ENCODE measurements at places on chromosomes 16 and 17.

DNA sequence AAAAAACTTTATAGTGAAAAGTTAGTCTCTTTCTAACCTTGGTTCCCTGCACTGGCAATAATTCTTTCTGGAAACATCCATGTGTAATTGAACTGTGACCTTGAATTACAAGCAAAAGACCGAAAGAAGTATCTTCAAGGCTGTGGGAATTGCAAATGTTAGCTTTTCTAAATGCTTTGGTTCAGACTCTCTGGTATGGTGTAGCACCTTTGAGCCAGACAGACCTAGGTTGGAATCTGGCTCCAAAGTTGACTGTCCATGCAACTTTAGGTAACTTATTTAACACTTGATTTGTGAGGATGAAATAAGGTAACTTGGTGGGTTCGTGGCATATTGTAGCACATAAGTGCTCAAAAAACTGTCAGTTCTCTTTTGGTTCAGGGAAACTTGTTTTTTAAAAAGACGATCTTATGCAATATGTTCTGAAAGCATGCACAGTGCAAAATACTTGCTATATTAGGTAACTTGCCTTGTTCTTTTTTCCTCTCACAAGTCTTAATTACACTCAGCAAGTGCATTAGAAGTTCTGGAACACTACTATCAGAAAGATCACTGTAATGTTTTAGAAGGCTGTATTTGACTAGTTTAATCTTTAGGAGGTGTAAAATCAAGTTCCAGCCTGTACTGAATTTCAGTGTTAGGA is 46.3 kb downstream of the TANGO6 start:
- DNase-seq = no peak

DNA sequence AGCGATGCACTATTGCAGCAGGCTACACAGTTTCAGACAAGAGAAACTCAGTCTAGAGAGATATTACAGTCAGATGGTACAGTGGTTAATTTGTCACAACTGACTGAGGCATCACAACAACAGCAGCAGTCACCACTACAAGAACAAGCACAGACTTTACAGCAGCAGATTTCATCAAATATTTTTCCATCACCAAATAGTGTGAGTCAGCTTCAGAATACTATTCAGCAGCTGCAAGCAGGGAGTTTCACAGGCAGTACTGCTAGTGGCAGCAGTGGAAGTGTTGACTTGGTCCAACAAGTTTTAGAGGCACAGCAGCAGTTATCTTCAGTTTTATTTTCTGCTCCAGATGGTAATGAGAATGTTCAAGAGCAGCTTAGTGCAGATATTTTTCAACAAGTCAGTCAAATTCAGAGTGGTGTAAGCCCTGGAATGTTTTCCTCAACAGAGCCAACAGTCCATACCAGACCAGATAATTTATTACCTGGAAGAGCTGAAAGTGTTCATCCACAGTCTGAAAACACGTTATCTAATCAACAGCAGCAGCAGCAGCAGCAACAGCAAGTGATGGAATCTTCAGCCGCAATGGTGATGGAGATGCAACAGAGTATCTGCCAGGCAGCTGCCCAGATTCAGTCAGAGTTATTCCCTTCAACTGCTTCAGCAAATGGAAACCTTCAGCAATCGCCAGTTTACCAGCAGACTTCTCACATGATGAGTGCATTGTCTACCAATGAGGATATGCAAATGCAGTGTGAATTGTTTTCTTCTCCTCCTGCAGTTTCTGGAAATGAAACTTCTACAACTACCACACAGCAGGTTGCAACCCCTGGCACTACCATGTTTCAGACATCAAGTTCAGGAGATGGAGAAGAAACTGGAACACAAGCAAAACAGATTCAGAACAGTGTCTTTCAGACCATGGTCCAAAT is 34.1 kb downstream of the NQO1 start:
- no peak for DNase-seq

DNA sequence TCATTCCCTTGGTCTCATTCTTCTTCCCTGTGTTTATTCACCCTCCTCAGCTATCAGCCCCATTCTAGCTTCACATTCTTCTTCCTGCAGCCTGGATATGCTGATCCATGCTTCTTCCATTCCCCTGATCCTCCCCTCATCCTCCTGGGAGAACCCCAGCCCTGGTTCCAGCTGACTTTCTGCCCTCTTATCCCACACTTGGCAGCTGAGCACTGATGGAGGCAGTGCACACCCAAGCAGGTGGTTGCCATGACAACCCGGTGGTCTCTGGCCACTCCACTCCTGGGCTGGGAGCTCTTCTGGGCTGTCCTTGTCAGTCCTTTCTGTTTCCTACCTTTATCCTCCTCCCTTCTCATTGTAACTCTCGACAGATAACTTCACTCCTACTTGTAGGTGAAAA is 16.7 kb upstream of the TUBG2 start:
- DNase-seq = no peak

DNA sequence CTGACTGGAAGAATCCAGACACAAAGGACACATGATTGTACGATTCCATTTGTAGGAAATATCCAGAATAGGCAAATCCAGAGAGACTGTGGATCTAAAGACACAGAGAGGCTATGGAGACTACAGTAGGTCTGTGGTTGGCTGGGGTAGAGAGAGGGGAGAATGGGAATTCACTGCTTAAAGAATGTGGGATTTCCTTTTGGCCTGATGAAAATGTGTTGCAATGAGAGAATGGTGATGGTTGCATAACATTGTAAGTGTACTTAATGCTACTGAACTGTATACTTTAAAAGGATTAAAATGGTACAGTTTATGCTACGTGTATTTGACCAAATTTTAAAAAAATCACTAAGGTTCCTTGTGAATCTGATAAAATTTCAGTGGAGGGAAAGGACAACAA is 62.1 kb downstream of the GPRC5B start:
- DNase-seq = no peak

DNA sequence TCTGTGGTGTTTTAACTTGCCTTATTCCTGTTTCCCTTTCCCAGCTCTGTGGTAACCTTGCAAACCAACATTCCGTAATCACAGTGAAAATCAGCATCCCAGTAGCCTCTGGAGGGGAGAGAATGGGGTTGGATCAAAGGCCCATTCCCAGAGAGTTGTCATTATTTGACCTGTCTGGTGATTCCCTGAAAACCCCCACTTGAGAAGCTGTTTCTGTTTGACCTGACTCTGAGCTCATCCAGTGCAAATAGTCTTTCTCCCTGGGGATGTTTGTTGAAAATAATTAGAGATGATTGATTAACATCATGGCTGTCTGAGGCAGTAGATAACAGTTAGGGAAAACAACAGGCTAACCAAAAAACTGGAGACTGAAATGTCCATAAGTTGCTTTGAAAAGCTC is 3.0 kb downstream of the CACNG1 start:
- DNase-seq = no peak

- no peak for DNase-seq
These were observed 16.8 kb downstream of the NQO1 start for GRCh38 chr16:69709456-69710084.

GRCh38 chr16:57899771-57900661 is 70.9 kb downstream of the CNGB1 start:
- DNase-seq = peak; percentile 68

- DNase-seq = no peak
These were observed 12.6 kb upstream of the ARHGAP17 start for GRCh38 chr16:25027781-25028180.

DNA sequence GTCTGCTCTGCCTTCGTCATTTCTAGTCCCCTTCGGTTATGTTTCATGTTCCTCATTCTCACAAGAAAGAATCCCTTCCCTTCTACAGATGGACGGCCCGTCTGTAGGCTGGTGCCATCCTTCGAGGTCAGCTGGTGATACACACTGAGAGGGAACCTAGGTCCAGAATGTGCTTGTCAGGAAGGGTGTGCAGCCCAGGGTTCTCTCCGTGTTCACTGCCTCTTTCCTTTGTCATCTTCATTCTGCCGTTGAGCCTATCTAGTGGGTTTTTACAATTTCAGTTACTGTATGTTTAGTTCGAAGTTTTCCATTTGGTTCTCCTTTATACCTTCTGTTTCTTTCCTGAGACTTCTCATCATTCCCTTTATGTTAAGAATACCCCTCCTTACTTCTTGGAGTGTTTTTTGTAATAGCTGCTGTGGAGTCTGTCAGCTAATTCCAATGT is 18.9 kb downstream of the KIAA0513 start:
- DNase-seq = no peak

- DNase-seq = no peak
These were observed 131.4 kb downstream of the WWOX start for GRCh38 chr16:78230832-78231231.
